Left hindlimb (tissue), 1 donor: ENCODE measurements at places on chromosomes 5 and 9.

DNA sequence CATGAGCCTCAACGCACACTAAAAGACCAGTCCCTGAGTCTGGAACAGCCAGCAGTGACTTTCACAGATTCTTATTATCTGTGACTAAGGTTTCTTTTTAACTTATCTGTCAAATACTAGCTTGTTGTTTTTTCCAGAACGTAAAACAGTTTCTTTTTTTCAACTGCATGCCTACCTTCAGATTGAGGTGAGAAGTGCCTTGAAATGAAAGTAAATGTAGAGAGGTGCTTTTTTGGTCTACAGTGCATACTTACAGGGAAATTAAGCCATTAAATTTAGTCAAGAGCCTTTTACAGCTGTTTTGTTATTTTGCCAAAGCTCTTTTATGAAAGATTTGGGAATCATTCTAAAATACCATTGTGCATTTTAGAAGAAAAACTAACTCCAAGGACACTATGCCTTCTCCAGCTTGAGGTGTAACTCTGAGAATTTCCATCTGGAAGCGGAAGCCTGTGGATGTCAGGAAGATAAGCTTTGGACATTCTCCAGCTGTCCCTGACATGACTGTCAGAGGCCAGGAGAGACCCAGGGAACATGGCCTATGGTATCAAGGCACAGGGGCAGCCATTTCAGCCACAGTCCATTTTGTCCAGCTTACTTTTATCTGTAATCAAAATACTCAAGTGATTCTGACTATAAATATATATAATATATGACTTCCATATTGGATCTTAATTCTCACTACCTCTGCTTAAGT is 230.3 kb downstream of the GLIS3 start:
- DNase-seq: no peak

DNA sequence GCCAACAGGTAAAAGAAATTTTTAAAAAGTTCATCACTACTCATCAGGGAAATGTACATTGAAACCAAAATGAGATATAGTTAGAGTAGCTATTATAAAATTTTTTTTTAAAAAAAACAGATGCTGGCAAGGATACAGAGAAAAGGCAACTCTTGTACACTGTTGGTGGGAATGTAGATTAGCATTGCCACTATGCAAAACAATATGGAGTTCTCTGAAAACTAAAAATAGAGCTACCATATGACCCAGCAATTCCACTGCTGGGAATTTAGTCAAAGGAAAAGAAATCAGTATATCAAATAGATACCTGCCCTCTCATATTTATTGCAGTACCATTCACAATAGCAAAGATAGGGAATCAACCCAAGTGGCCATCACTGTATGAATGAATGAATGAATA is 44.2 kb upstream of the NIPAL4 start:
- DNase-seq: no peak

DNA sequence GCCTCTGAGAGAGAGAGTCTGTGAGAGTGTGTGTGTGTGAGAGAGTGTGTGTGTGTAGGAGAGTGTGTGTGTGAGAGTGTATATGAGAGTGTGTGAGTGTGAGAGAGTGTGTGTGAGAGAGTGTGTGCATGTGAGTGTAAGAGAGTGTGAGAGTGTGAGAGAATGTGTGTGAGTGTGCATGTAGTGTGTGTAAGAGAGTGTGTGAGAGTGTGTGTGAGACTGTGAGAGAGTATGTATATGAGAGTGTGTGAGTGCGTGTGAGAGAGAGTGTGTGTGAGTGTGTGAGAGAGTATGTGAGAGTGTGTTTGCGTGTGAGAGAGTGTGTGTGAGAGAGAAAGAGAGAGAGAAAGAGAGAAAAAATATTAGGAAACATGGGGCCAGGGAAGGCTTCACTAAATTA is 588.3 kb upstream of the SGCD start:
- DNase-seq: no peak

DNA sequence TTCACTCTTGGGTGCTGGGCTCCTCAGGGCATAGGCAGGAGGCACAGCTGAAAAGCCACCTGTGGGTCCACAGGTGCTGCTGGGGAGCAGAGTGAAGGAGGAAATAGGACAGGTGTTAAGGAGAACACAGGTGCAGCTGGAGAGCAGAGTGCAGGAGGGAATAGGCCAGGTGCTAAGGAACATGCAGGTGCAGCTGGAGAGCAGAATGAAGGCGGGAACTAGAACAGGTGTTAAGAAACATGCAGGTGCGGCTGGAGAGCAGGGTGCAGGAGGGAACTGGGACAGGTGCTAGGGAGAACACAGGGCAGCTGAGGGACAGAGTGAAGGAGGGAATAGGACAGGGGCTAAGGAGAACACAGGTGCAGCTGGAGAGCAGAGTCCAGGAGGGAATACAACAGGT is 43.8 kb upstream of the PLEKHG4B start:
- no peak for DNase-seq

DNA sequence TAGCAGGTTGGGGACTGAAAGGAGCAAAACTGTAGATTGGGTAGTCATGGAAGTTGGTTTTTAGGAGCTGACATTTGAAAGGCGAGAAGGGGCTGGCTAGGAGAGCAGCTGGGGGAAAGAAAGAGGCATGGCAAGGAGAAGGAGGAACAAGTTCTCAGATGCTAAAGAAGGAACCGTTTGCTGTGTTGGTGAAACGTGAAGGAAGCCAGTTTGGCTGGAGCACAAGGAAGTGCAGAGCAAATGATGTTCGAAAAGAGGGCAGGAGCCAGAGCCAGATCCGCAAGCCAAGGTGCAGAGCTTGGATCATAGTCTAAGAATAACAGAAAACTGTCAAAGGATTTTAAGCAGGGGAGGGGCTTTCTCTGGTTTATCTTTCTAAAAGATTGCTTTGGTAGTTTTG is 276.6 kb downstream of the ASTN2 start:
- DNase-seq: no peak
